ENCODE measurements at places on chromosomes 2 and 18.

GRCh38 chr2:55001716-55002115, 48.5 kb downstream of the RTN4 start:
- DNase-seq: no peak

DNA sequence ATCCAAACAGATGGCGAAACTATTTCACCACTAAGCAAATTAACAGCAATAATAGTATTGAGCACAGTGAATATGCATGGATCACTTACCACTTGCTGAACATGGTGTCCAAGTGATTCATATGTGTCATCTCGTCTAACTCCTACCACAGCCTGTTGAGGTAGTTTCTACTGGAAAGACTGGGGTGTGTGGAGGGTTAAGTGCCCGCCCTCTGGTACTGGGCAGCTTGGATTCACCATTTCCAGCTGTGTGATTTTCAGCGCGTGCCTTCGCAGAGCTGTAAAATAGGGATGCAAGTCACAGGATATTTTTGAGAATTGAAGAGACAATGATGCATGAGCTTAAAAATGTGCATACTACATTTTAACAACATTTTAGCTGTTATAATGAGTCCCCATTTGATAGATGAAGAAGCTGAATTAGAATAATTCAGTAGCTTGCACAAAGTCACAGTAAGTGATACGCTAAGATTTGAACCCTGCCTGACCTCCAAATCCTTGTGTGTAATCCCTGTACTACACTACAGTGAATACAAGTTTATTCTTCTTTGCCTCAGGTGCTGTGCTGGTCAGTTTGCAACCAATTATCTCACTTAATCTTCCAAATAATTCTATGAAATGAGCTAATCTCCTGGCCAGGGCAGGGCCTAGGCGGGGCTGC, 75.2 kb upstream of the SIX2 start:
- DNase-seq: no peak

DNA sequence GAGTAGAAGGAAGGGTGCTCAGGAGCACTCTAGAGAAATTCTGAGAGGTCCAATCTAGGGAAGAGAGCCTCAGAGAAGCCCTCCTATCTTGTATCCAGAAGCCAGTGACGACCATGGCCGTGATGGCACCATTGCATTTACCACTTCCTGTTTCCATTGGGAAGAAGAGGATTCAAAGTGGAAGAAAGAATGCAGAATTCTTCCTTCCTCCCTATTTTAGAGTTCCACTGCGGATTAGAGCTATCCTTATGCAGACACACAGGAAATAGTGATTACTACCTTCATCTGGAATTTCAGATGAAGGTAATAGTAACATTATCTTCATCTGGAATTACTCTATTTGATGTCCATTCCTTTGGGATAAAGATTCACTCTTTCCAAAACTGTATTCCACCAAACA, 45.6 kb upstream of the PCBP1 start:
- DNase-seq: no peak

GRCh38 chr2:32572737-32573136, 55.1 kb upstream of the TTC27 start:
- no peak for DNase-seq

- DNase-seq: no peak
Observed at GRCh38 chr2:190574169-190574568, 39.6 kb upstream of the NEMP2 start.

- no peak for DNase-seq
Observed at GRCh38 chr2:46632349-46632748, 153.0 kb downstream of the TMEM247 start.

- no peak for DNase-seq
Observed at GRCh38 chr2:218679119-218679518, 7.2 kb downstream of the STK36 start.

GRCh38 chr2:153584244-153584643, 105.7 kb upstream of the RPRM start:
- no peak for DNase-seq

DNA sequence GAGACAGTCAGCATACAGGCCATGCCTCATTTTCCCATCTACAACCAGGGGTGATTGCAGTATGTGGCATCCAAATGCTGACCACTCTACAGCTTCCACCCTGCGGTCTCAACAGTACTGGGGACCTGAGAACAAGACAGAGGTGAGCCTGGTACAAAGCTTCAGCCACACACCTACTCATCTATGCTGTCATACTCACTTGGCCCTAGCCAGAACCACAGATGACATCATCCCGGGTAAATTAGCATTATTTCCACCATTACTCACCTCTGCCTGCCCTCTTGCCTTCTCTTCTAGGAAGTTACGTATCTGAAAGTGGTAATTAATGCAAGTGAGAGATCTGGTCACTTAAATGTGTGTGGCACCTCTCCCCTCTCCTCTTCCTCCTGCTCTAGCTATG, 208.2 kb upstream of the ARL4C start:
- DNase-seq: no peak

DNA sequence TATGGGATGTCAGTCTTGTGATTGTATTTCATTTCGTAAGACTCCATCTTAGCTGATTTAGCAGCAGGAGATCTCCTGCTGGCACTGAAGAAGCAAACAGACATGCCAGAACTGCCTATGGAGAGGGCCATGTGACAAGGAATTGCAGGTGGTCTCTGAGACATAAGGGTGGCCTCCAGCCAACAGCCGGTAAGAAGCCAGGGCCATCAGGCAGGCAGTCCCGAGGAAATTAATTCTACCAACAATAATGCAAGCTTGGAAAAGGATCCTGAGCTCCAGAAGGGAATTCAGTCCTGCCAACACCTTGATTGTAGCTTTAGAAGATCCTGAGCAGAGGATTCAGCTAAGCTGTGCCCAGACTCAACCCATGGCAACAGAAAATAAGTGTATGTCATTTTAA, 87.1 kb upstream of the DNAJC10 start:
- DNase-seq: no peak

DNA sequence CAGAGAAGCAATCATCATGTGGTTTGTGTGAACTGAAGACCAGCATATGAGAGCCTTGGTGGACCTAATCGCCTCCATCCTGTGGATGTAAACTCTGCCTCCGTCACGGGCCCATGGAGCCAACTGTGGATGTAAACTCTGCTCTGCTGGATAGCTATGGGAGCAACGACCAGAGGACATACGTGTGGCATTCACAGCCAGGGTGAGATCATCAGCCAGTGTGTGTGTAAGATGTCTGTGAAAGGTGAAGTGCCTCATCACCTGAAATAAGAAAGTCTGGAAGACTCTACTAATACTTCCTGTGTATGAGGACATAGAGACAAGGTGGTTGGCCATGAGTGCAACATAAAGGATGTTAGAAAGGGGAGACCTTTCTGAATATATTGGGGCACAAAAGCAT, 63.5 kb downstream of the CYB5A start:
- DNase-seq: no peak
